ENCODE measurements at places on chromosomes 3 and 15.

- ATAC-seq = no peak
These were observed 4.9 kb upstream of the DYNC1LI1 start for GRCh38 chr3:32575451-32576113.

DNA sequence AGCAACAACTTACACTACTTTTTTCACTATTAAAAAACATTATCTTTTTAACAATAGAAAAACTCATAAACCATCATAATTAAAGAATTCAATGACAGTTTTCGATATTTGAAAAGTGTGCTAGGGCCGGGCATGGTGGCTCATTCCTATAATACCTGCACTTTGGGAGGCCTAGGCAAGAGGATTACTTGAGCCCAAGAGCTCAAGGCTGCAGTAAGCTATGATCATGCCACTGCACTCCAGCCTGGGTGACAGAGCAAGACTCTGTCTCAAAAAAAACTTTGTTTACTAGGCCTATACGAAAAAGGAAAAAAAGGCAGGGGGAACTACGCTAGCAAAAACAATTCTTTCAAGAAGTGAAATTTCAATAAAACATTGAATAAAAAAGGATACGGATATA is 28.1 kb downstream of the AVEN start:
- no peak for ATAC-seq

DNA sequence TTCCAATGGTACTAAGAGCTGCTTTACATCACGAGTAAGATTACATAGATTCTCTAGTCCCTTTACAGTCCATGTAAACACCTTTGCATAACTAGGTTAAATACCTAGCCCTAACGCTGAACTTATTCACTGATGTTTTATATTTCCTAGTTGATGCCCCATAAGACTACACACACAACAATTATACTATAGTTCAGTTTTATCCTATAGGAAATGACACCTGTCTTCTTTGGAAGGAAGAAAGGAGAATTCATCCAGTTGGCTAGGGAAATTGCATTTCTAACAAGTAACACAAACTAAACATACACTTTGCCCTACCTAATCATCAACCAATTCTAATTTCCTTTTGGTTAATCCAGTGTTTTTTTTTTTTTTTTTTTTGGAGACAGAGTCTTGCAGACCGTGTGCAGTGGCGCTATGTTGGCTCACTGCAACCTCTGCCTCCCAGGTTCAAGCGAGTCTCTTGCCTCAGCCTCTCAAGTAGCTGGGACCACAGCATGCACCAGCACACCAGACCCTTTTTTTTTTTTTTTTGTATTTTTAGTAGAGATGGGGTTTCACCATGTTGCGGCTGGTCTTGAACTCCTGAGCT is 13.9 kb downstream of the PDE12 start:
- ATAC-seq = no peak

DNA sequence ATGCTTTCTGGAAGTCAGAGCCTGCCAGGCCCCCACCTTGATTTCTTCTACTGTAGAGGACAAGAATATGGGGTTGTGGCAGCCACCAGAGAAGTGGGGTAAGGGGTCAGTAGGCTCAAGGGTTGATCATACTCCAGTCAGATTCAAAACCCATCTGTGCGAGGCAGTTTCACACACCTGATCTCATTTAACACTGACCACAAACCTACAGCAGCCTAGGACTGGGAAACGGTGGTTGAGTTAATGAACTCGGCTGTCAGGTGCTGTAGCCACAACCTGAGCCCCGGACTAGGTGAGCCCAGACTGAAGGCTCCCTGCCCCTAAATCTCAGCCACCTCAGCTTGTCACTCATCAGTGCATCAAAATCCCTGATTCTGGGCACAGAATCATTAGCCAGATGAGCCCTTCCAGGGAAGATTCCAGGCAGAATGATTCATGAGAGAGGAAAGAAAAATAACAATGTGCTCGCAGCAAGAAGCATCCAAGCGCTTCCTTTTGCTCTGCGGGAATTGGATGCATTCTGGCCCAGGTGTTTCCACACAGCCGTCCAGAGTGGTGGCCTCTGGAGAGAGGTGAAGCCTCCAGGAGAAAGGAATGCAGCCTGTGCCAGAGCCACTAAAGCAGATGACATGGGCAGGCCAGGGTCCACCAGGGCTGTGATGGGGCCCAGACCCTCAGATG is 102.1 kb downstream of the SRGAP3 start:
- no peak for ATAC-seq

- ATAC-seq = no peak
These were observed 10.9 kb upstream of the RPL39L start for GRCh38 chr3:187150186-187150585.

GRCh38 chr15:63382966-63383710 is 1.5 kb upstream of the CA12 start:
- ATAC-seq = no peak

GRCh38 chr15:67520321-67521028 is 456 bp upstream of the C15orf61 start:
- no peak for ATAC-seq

DNA sequence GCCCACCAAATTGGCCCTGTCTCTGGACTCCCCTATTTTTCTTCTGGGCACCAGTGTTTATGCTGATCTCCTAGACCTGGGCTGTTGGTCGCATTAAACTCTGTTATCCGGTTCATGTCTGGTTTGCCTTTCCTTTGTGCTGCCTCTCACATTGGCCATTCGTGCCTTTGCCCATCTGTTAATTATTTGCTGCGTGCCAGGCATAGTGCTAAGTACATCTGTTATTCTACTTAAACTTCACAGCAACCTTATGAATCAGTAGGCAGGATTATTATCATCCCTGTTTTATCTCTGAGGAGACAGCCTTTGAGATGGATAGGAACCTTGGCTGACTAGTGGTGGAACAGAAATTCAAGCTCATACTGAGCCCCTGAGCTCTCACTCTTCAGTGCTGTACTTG is 76.0 kb downstream of the THSD4 start:
- no peak for ATAC-seq

- no peak for ATAC-seq
These were observed 412.7 kb upstream of the ROBO2 start for GRCh38 chr3:76627236-76627635.

All from activated CD4-positive, CD25-positive, alpha-beta regulatory T cell treated with anti-CD3 and anti-CD28 coated beads, Interleukin-2, amount 50 U/mL, for 24 hours (primary cell).